ENCODE measurements at places on chromosomes 5 and 9. TPM values are rescaled to one million over a fixed set of nuclear protein-coding genes. Genes with fewer than 3 reads are reported as not detected.

GRCh38 chr9:16868701-16869100 lies 1.8 kb downstream of the BNC2 start:
- no peak for DNase-seq

DNA sequence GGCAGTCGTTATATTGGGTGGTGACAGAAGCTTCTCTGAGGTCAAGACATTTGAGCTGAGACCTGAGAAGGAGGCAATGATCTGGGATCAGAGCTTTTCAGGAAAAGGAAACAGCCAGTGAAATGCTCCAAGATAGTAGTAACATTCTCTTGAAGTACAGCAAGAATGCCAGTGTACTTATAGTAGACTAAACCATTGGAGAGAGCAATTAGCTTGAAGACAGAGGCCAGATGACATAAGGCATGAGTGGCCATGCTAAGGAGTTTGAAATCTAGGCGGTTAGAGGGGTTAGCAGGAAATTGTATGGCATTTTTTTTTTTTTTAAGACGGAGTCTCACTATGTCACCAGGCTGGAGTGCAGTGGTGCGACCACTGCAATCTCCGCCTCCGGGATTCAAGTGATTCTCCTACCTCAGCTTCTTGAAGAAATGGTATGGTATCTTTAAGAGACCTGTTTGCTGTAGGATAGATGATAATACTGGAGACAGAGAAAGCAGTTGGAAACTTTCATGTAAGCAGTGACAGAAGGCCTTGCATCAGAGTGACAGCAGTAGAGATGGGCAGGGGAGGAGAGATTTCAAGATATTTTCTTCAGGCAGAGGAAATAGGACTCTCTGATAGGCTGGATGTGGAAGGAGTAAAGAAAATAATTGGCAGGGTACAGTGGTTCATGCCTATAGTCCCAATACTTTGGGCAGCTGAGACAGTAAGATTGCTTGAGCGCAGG lies 482.2 kb upstream of the PAPPA start:
- DNase-seq = no peak

- DNase-seq = no peak
Measured at GRCh38 chr9:134230942-134231325, 66.6 kb upstream of the RNU6ATAC start.

GRCh38 chr9:112069318-112070169 lies 105.6 kb downstream of the SUSD1 start:
- no peak for DNase-seq

- DNase-seq = no peak
Measured at GRCh38 chr5:61881821-61882487, 424.1 kb upstream of the KIF2A start.

DNA sequence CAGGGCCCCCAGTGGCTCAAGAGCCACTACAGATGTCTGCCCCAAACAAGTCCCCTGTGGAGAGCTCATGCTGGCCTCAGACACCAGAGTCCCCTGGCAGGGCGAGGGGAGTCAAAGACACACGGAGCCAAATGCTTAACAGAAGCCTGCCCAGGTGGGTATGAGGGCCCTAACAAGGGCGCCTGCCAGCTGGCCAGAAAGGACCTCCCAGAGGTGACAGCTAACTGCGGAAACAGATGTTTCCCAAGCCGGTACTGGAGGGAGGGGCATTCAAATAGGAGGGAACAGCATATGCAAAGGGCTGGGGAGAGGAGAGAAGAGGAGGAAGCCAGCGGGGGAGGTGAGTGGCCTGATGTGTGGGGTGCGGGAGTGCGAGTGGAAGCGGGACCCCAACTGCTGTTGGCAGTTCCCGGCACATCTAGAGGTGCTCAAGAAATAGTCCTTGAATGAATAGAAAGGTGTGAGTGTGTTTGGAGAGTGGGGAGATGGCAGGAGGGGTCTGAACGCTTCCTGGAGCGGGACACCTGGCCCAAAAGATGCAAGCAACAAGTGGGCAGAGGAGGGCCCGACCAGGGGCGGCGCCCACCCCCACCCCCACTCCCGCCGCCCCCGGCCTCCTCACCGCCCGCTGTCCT lies 824 bp downstream of the MXD3 start:
- no peak for DNase-seq

DNA sequence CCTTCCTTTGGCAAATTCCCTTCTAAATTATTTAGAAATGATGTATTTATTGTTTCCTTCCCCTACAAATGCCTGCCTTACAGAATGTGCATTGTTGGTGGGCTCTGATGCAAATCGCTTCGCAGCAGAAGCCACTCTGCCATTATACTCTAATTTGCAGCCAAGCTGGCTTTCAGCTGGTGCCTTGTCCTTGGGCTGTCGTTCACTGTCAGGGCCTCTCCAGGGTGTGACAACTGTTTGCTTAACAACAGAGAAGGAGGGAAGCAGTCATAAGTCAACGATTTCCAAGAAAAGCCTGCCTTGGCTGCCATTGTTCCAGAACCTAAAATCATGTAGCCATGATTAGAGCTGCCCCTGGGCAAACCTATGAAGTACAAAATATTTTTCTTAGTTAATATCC lies 260.1 kb upstream of the RGMB start:
- no peak for DNase-seq

GRCh38 chr9:19424176-19424779 lies 15.5 kb downstream of the ACER2 start:
- no peak for DNase-seq

DNA sequence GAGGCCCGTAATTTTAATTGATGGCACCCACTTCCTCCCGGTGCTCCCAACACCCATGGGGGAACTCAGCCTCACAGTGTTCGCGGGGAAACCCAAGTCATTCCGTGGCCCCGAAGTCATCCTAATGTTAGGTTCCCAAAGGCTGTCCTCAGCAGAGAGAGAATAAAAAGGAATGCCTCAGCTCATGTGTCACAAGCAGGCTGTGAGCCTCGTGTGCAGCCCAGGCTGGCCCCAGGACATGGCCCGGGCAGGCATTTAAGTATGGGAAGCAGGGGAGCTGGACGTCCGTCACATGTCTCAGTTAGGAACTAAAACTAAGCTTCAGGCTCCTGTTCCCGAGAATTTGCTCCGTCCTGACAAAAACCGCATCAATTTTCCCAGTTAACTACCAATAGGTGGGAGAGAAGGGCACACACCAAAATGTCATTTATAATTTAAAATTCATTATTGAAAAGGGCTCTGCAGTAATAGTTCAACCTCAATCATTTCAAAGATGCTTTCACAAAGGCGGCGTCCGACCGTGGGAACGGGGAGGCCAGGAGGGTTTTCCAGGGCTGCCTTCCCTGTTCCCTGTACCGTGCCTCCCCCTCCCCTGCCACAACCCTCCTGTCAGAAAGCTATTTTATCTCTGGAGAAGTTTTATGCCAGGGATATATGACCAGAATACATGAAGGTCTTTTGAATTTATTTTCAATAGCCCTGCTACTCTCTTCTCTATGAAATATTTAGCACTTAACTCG lies 137.3 kb downstream of the FSTL4 start:
- DNase-seq = no peak

- DNase-seq = no peak
Measured at GRCh38 chr5:24110004-24110615, 534.7 kb downstream of the CDH10 start.

DNA sequence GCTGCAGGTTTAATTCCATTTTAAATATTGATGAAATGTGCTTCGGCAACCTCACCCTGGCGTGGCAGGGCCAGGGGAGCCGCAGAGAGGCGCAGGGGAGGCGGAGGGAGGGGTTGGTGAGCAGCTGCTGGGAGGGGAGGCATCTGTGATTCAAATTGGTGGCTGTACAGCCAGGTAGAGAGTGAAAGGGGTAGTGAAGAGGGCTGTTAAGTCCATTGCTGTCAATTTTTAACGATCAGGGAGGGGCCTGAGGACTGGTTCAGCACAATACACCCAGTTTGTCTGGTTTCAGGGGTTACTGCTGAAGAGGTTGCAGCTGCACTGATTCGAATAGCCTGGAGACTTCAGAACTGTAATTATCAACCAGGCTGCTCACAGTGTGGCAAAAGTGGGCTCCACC lies 31.3 kb downstream of the LHX6 start:
- DNase-seq = no peak

GRCh38 chr5:37086466-37087173 lies 162.6 kb downstream of the CPLANE1 start:
- DNase-seq = no peak

DNA sequence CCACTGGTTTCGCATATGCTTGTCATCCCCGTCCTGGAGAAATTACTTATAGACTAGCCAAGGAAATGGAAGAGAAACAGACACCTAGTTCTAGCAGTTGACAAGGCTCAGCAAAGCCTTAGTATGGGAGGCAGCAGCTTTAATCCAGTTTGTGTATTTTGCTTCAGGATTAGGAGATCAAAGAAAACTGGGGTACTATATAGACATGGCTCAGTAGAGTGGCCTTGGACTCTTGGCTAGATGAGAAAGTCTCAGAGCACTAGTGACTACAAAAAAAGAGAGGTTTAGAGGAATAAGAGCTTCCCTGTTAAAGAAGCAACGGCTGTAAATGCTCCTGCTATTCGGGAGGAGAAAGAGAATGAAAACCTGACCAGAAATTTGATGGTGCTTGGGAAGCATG lies 349.1 kb downstream of the CTNND2 start:
- no peak for DNase-seq

DNA sequence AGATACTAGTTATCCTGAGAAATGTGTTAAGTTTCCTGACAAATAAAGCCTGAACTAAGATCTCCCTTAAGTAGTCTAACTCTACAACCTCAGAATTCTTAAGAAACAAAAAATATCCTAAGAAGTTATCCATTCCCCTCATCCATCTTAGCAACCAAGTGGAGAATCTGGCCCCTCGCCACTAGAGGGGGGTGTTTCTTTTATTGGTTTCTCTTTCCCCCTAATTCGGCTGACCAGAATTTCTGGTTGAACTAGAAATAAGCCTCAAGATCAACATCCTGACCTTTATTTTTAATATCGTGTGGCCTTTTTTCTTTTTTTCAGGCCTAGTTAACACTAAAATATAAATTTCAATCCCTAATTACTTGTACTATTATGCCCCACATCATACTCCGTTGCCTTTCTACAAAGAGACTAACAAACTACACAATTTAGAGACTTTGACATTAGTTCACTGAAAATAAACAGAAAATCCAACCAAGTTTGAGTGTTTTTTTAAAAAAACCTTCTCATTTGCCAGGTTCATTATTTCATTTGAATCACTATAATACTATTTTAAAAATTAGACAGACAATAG lies 14.3 kb upstream of the NR4A3 start:
- DNase-seq = peak; percentile 58

Gene RASGEF1C
- not detected for total RNA-seq

Gene TAF11L10
- not detected for total RNA-seq

Gene EGR1
- total RNA-seq = 51.2 TPM

Gene PPP3R2
- total RNA-seq = not detected

Data from right lobe of liver (tissue), 6 donors.